ENCODE measurements at places on chromosomes 5 and 9.

DNA sequence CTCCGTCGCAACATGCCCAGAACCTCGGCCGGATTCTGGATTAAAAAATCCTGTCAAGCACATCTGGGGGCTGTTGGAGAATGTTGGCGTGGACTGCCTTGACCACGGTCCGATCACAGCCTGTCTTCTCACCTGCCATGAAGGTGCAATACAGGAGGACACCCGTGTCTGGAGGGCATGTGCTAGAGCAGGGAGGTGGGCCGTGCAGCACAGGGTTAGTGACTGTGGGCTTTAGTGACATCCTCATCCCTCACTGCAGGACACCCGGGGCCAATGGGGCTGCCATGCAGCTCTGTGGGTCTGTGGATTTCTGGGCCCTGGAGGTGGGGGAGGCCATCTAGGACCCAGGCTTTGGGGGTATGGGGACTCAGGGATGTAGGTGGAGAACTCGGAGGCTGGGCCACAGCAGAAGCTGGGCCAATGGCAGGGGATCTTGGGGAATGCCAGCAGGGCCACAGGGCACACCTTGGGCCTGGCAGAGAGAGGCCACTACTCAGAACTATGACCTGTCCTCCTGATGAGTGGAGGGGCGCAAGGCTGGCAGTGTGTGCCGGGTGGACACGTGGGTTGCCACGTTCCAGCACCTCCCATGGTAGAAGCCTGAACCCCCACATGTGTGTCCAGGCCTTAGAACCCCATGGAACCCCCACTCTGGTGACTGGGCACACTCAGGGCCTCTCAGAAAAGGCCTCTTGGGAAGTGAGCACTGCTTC is 23.3 kb downstream of the ZDHHC11B start:
- no peak for DNase-seq

- no peak for DNase-seq
These were observed 22.0 kb downstream of the THBS4 start for GRCh38 chr5:80057099-80057498.

DNA sequence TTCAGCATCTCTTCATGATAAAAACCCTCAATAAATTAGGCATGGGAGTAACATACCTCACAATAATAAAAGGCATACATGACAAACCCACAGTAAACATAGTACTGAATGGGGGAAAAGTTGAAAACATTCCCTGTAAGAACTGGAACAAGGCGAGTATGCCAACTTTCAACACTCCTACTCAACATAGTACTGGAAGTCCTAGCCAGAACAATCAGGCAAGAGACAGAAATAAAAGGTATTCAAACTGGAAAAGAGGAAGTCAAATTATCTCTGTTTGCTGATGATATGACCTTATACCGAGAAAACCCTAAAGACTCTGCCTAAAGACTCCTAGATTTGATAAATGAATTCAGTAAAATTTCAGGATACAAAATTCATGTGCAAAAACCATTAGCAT is 167.6 kb downstream of the TMEM38B start:
- DNase-seq = no peak

- DNase-seq = no peak
These were observed 213.2 kb downstream of the TRIO start for GRCh38 chr5:14356305-14356704.

- no peak for DNase-seq
These were observed 93.3 kb upstream of the LMX1B start for GRCh38 chr9:126520453-126520852.

DNA sequence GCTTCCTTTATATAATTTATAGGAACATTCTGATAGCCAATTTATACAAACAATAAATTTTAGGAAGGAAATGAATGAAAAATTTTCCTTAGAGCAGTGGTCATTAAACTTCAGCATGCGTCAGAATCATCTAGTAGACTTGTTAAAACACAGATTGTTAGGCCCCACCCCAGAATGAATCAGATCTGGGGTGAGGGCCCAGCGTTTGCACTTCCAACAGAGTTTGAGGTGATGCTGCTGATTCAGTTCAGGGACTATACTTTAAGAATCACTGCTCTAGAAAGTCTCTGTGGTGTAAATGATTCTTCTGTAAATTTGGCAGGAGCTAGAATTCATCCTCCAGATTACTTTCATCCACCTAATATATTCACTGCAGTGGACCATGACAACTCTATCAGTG is 80.4 kb downstream of the SLC12A2 start:
- DNase-seq = peak; percentile 79

GRCh38 chr5:56543441-56544388 is 271.6 kb upstream of the MAP3K1 start:
- no peak for DNase-seq

GRCh38 chr5:141100243-141100805 is at the start of gene PCDHB3:
Gene PCDHB3 (plus strand): TSS chr5:141100473. CDS start chr5:141100650, 177 bp downstream.
- peak; percentile 15 for DNase-seq

DNA sequence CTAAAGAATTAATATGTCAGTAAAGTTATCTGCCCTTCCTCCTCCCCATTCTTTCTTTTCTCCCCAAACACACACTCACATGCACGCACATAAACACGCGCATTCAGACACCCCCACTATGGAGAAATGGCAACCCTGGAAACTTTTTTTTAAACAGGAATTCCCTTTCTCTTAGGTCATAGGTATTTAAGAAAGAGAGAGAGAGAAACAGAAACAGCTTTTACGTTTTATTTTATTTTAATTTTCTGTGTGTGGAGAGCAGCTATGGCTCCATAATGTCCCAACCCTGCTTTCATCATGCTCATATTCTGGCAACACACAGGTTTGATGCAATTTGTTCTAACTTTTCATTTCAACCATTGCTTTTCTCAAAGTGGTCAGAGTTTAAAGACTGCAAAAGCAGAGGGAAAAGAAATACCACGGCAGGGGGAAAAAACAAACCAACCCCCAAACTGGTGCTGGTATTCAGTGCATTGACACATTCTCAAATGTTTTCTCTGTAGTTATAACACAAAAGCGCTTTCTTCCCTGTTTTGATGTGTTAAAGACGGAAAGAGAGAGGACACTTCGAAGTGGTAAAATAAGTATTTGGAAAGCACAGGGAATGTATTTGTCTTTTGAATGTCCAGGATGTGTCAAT is 126.0 kb upstream of the TMEM161B start:
- no peak for DNase-seq

DNA sequence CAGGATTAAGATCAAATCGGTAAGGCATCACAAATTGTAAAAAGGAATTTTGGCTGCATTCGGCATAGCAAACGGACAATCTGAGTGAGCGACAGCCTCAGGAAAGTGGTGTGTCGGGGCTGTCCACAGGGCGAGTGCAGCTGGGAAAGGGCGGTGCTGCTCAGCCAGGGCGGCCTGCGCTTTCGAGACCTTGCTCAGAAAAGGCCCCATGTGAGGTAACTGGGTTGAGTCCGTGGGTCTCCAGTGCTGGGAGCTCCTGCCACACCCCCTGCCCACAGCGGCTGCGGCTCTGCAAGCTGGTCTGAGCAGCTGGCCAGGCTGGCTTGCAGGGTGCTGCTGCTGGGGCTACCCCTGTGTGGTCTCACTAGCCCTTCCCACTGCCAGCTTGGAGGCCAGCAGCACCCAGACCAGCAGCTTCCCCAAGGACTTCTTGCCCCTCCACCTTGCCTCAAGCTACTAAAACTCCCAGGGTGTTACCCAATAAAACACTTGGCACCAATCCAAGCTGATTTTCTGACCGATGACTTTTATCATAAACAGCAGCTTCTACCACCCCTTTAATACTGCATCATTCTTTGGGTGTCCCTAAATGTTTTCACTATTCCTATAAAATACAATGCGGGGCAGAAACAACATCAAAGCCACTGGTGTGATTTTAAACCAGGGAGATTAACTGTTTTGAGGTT is 6.2 kb downstream of the SURF2 start:
- peak; percentile 30 for DNase-seq

DNA sequence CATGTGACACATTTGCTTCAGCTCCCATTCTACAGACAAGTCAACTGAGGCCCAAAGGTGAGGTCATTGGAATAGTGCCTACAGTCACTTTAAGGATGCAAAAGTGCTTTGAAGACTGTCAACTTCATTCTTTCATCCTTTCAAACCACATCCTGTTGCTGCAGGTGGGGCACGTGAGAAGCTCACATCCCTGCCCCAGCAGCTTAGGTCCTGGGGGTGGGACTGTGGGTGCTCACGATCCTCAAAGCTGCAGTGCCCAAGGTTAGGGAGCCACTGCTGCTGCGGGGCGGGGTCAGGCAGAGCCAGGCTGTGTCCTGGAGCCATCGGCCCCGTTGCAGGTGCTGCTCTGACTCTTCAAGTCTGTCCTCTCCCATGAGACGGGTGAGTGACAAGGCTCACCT is 57.9 kb upstream of the IER5L start:
- DNase-seq = no peak

GRCh38 chr9:84609779-84610178 is 59.8 kb upstream of the NTRK2 start:
- DNase-seq = no peak

DNA sequence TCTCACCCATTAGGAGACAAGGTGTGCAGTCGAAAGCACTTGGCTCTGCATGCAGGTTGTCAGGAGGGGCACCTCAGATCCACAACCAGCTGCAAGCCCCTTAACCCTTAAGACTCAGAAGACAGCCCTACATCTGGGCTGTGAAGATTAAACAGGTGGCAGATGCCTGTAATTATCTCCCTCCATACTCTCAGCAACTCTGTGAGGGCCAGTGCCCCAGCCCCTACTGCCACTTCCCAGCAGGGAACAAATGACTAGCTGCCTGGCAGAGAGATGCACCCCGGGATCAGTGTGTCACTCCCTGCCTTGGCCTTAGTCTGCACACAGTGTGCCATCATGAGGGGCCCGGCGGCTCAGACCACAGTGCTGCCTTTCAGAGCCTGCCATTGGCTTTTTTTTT is 42.0 kb downstream of the CRB2 start:
- no peak for DNase-seq

DNA sequence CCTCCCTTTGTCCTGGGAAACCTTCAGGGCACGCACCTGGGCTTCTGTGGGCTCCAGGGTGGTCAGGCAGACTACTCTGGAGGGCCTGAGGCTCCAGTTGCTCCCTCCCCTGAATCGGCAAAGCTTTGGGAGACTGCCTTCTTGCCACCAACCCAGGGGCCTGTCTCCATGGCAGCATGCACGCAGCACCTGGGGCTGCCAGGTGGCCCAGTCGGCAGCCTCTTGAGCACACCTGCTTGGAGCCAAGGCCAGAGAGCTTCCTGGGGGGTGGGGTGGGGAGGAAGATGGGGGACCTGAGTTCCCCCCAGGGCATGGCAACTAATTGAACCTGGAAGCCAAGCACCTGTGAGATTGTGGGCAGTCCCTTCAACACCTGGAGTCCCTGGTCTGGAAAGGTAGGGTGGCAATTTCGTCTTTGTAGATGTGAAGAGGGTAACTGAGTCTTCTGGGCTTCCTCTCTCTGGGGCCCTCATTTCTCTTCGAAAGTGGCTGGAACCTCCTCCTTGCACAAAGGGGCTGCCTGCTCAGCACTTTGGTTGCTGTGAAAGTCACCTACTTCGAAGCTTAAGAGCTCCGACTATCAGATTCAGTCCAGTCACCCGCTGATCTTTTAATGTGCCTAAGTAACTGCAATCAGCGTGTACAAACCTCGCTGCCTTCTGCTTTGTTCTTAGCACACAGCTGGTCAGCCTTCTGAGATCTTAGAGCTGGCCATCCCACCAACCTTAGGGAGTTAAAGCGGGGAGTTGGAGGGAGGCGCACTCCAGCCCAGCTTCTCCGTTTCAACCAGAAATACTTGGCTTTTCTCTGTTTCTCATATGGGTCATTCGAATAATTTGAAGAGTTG is 4.0 kb downstream of the RNF183 start:
- no peak for DNase-seq

- no peak for DNase-seq
These were observed 32.6 kb downstream of the HSD17B4 start for GRCh38 chr5:119484884-119485283.

DNA sequence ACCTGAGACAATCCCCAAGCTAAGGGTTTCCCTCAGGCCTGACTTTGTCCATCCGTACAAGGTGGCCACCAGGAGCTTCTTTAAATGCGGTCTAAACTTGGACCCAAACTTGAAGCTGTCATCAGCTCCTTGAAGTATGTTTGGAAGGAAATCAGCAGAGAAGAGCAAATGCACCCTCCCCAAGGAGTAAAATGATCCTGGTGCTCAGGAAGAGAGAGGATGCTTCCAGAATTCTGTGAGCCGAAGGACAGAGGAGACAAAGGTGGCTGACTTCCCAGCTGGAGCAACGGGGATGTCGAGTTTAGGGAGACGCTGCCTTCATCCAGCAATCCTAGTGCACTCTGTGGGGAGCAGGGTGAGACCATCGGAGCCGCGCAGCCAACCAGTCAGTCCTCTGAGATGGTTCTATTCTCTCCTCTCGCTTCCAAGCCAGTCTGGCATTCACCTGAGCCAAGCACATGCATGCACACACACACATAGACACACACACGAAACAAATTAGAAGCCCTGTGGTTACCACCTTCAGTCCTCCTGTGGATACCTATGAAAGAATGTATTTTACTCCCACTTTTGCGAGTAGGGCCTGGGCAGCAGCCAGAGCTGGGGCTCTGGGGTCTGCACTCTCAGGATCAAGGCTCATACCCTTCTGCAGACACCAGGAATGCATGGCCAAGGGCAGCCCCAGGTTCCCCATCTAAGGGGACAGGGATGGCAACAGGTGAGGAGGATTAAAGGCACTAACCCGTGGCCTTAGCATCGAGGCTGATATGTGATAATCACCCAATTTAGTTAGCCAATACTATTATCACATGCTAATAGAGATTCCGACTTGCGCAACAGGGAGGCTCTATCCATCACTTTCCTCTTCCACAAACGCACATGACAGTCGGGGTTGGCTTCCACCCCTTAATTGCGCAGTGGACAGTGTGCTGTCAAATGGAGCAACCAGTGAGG is 75.8 kb downstream of the GTF3C4 start:
- no peak for DNase-seq

GRCh38 chr5:2206293-2207108 is 323.8 kb upstream of the IRX4 start:
- no peak for DNase-seq

DNA sequence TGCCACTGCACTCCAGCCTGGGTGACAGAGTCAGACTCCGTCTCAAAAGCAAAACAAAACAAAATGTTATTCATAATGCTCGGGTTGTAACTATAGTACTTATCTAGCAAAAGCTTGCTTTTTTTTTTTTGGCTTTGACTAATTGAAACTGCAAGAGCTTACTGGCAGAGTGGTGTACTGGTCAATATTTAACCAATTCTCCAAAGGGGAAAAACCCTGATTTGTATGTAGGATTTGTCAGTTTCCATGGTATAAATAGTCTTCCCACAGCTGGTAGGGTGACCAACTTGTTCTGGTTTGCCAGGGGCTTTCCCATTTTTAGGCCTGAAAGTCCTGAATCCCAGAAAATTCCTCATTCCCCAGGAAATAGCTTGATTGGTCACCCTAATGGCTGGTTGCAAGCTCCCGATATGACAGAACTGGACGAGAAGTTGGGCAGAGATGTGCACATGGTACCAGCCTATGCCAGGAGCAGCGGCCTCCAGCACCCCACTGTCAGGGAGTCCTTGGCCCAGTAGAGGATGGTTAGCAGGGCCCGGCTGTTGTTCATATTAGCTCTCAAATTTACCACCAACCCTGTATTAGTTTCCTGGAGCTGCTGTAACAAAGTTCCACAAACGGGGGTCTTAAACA is 58.0 kb downstream of the FXN start:
- peak; percentile 15 for DNase-seq

DNA sequence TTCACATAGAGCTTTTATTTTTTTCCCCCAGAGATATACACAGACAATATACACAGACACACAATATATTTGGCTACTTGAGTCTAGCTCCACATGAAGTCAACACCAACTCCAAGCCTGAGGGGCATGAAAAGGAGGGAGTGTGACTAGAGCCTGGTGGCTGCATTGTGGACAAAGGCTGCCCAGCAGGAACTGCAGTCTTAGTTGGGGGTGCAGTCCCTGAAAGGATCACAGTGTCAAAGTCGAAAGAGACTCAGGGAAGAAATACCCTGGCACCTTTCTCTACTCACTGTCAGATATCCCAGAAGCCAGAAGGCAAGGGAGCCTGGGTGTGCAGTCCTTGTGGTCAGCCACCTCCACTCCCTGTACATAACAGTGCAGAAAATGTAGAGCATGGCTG is 231.6 kb upstream of the RPS23 start:
- DNase-seq = no peak

Data from fibroblast of the aortic adventitia (primary cell).